CD4-positive, alpha-beta T cell (primary cell): ENCODE measurements at places on chromosomes 2 and 18. TPM values are rescaled to one million over a fixed set of nuclear protein-coding genes. Genes with fewer than 3 reads are reported as not detected.

The MRPS9 gene
- total RNA-seq, result 9.2 TPM

The ABCG5 gene
- total RNA-seq, result not detected

The SMPD4 gene
- 81.2 TPM for total RNA-seq

DNA sequence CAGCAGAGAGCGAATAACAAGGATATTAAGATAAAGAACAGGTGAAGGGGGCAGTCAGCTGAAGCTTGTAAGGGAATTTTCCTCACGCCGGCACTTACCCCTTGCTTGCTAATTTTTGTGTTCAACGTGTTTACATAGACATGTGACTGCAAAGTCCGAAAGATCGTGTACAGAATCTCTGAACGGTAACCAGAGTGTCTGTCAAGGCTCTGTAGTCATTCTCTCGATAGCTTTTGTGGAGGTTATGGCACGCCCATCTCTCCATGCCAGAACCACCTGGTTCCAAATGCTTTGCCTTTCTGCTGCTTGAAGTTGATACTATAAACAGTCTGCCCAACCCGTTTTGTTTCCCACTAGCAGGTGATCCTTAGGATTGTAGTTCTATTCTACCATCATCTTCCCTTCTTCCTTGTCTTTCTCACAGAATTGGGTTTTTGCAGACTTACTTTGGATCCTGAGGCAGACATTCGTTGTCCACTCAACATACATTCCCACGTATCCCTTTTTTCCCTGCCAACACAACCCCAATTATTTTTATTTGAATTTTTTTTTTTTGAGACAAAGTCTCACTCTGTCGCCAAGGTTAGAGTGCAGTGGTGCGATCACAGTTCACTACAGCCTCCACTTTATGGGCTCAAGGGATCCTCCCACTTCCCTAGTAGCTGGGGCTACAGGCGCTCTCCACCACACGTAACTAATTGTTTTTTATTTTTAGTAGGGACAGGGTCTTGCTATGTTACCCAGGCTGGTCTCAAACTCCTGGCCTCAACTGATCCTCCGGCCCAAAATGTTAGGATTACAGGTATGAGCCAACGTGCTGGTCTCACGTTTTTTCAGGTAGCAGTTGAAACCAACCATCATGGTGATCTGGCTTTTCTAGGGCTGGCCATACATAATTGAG, 1.3 kb upstream of the USP34 start:
- peaks cover 6% of the 10 kb centered on the region for H3K36me3 ChIP-seq
- H3K27me3 ChIP-seq, result no peaks in the 10 kb centered on the region
- DNase-seq, result peak; percentile 13
- H3K27ac ChIP-seq, result peak overlapping the region; percentile 95

The LYG1 gene
- total RNA-seq, result 0.71 TPM

- H3K36me3 ChIP-seq, result no peaks in the 10 kb centered on the region
- DNase-seq, result no peak
- no peaks in the 10 kb centered on the region for H3K4me1 ChIP-seq
- H3K27ac ChIP-seq, result no peak overlapping the region
- no peak overlapping the region for H3K4me3 ChIP-seq
Observed at GRCh38 chr2:146669735-146670134, 1175.1 kb upstream of the ACVR2A start.

DNA sequence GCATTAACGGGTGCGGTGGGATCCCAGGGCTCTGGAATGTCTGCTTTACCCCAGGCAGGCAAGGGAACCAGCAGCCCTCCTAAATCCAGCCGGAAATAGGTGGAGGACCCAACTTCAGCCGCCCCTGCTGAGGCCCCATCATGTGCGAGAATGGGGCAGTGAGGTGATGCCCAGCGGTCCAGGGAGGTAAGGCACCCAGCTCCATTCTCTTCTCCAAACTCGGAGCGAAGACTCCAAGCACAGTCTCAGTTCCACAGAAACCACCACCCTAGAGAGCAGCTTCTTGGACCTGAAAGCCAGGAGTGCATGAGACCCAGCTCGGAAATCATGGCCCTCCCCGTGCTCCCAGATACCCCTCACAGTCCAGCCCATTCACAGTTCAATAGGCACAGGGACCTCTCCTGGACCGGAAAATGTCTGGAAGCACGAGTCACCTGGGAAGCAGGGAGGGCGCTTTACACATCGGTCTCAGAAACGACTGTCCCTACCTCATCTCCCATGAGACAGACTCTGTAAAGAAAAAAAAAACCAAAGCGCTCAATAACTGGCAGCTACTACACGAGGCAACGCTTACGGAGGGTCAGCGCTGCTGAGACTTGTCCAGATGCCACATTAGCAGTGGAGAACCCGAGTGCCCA, 2.0 kb downstream of the SDC1 start:
- H3K36me3 ChIP-seq, result no peaks in the 10 kb centered on the region
- DNase-seq, result no peak
- H3K4me3 ChIP-seq, result no peak overlapping the region
- H3K27me3 ChIP-seq, result peaks cover 51% of the 10 kb centered on the region

GRCh38 chr2:200330351-200331060, 24.0 kb downstream of the SPATS2L start:
- no peaks in the 10 kb centered on the region for H3K36me3 ChIP-seq
- H3K4me3 ChIP-seq, result no peak overlapping the region
- H3K4me1 ChIP-seq, result no peaks in the 10 kb centered on the region
- no peak overlapping the region for H3K27ac ChIP-seq
- DNase-seq, result no peak
- H3K27me3 ChIP-seq, result no peaks in the 10 kb centered on the region

The GLI2 gene
- not detected for total RNA-seq

- H3K27ac ChIP-seq, result no peak within 1 kb of the TSS
- peaks cover 82% of the 10 kb centered on the region for H3K4me1 ChIP-seq
- H3K36me3 ChIP-seq, result no peaks in the 10 kb centered on the region
- H3K27me3 ChIP-seq, result peaks cover 95% of the 10 kb centered on the region
Observed at GRCh38 chr2:172102391-172103359, at the start of gene DLX2. DLX2 (minus strand) TSS chr2:172102900; CDS start chr2:172102538, 362 bp downstream.

- DNase-seq, result no peak
- no peaks in the 10 kb centered on the region for H3K36me3 ChIP-seq
- no peaks in the 10 kb centered on the region for H3K4me1 ChIP-seq
- no peak overlapping the region for H3K27ac ChIP-seq
Observed at GRCh38 chr2:27809761-27810241, 38.3 kb downstream of the MRPL33 start.

DNA sequence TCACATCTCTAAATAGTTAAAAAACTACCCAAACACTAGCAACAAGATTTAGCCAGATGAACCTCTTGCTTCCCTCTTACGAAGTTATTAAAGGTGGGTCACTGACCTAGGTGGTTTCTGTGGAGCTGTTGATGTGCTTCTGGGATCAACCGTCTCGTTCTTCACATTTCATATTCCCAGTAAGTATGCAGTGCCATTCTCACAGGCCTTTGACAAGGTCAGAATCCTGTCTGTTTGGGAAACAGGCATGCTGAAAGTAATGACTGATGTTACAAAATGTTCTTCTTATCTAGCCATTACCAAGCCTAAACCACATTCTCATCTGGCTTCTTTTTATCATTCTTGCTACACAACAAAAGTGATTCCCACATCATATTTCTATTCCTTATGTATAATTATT, 70.3 kb downstream of the WDR7 start:
- no peak overlapping the region for H3K27ac ChIP-seq
- DNase-seq, result no peak
- no peak overlapping the region for H3K4me3 ChIP-seq
- no peaks in the 10 kb centered on the region for H3K4me1 ChIP-seq
- H3K36me3 ChIP-seq, result peaks cover 17% of the 10 kb centered on the region
- H3K27me3 ChIP-seq, result no peaks in the 10 kb centered on the region

DNA sequence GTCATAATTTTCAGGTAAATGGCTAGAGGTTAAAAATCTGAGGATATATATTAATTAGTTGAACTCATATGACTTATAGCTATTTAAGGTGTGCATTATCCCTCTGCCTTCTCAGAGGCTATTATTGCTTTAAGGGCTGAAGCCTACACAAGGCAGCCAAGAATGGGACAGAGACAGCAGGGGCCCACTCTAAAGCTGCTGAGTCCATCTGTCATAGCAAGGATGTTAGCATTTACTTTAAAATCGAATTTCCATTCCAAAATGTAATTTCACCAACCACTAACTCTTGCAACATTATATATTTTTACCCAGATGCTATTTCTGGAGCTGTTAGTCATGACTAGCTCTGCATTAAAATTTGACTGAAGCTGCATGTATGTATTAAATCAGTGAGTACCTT, 236.3 kb upstream of the FSIP2 start:
- no peak for DNase-seq
- no peaks in the 10 kb centered on the region for H3K36me3 ChIP-seq
- no peaks in the 10 kb centered on the region for H3K27me3 ChIP-seq
- H3K27ac ChIP-seq, result no peak overlapping the region
- no peaks in the 10 kb centered on the region for H3K4me1 ChIP-seq

The DSG1 gene
- not detected for total RNA-seq

The PROM2 gene
- total RNA-seq, result 0.60 TPM

The GPBAR1 gene
- 1.6 TPM for total RNA-seq

- H3K4me1 ChIP-seq, result no peaks in the 10 kb centered on the region
- no peak overlapping the region for H3K4me3 ChIP-seq
- H3K36me3 ChIP-seq, result no peaks in the 10 kb centered on the region
- no peaks in the 10 kb centered on the region for H3K27me3 ChIP-seq
Observed at GRCh38 chr18:61854578-61855448, 38.0 kb downstream of the RNF152 start.

DNA sequence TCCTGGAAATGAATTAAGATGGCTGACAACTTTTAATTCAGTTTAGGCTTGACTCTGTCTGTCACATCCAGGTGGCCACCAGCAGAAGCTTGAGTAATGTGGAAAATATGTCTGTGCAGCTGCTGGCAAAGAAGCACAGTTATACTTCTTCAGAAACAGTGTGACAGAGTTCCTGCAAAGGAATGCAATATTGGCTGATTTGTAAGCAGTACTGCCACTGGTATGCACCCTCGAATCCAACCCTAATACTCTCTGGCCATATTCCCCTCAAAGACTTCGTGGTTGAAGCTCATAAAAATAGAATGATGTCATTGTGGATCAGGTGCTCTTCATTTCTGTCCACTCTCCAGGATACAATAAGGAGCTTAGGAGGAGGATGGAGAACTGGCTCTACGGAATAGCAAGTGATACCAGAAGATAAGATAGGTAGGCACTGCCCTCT, 86.2 kb downstream of the METTL8 start:
- no peak for DNase-seq
- no peaks in the 10 kb centered on the region for H3K27me3 ChIP-seq
- H3K4me3 ChIP-seq, result no peak overlapping the region
- H3K36me3 ChIP-seq, result no peaks in the 10 kb centered on the region
- H3K4me1 ChIP-seq, result peaks cover 3% of the 10 kb centered on the region

DNA sequence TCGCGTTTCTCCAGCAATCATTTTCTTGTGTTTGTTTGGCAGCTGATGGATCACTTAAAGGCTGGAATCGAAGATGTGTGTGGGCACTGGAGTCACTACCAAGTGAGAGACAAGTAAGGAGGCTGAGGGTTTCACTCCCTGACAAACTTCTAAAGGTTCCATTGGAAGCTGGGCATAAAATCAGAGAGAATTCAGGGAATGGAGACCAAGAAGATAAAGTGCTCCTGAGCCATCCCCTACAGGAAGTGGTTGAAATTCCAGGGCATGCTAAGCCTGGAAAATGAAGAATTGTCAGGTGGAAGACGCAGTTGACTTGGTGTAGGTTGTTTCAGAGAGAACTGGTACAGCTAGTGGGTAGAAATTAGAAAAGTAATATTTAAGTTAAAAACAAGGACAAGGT, 39.1 kb downstream of the SLC9A4 start:
- H3K36me3 ChIP-seq, result no peaks in the 10 kb centered on the region
- DNase-seq, result no peak
- no peak overlapping the region for H3K4me3 ChIP-seq
- H3K4me1 ChIP-seq, result no peaks in the 10 kb centered on the region
- no peak overlapping the region for H3K27ac ChIP-seq

The SLC35F6 gene
- total RNA-seq, result 34.2 TPM

The UGT1A4 gene
- total RNA-seq, result not detected

DNA sequence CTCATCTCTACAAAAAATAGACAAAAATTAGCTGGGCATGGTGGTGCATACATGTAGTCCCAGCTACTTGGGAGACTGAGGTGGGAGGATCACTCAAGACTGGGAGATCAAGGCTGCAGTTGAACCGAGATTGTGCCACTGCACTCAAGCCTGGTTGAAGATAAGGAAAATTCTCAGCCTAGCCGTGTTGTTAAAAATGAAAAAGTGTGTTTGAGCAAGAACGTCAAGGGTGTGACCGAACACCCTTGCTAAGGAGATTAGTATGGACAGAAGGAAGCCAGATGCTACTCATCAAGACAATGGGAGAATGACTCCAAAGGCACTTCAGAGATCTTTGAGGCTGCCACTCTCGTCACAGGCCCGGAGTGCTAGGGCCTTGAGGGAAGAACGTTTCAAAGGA, 70.0 kb upstream of the NDUFV2 start:
- no peak overlapping the region for H3K27ac ChIP-seq
- H3K36me3 ChIP-seq, result no peaks in the 10 kb centered on the region
- no peak for DNase-seq
- no peaks in the 10 kb centered on the region for H3K27me3 ChIP-seq

- H3K36me3 ChIP-seq, result no peaks in the 10 kb centered on the region
- no peak for DNase-seq
- H3K27me3 ChIP-seq, result no peaks in the 10 kb centered on the region
Observed at GRCh38 chr2:7969756-7970515, 711.9 kb upstream of the ID2 start.

The GAD1 gene
- total RNA-seq, result not detected

DNA sequence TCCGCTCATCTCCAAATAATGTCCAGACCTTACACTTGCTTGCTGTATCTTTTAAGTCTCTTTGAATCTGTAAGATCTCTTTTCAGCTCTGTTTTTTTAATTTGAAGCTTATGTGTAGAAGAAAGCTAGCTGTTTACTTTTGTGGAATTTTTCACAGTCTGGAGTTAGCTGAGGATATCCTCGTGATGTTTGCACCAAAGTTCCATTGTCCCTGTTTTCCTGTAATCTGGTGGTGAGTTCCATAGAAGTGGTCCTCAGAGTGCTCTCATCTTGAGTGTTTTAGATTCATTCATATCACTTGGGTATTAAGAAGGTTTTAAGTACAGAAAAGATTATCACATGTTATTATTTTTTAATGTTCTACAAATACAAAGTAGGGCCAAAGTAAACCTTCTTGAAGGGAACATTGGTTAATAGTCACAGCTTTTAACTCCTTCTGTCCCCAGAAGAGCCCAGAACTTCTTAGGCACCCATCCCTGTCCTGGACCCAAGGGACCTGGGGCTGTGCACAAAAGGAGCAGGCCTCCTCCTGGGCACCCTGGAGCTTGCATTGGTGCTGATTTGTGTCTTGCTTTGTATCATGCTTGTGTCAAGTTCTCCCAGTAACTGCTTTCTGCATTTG, 15.0 kb downstream of the MLPH start:
- H3K4me1 ChIP-seq, result no peaks in the 10 kb centered on the region
- no peaks in the 10 kb centered on the region for H3K36me3 ChIP-seq
- H3K27ac ChIP-seq, result no peak overlapping the region

DNA sequence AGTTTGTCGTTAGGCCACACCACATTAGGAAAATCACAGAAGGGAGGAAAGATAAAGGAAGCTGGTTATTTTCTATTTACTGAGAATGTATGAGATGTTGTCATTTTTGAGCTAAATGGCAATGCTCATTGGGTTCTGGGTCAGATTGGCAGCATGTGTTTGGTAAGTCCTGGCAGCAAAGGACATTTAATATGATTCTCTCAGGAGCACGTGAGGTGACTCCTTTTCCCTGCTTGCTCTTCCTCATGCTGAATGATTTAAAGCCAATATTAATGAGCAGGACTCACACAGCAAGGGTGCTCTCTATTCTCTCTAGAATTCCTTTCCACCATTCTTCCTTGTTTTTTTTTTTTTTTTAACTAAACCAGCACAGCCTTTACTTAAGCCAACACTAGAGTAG, 298.2 kb downstream of the XIRP2 start:
- no peak overlapping the region for H3K27ac ChIP-seq
- no peaks in the 10 kb centered on the region for H3K36me3 ChIP-seq
- no peaks in the 10 kb centered on the region for H3K27me3 ChIP-seq
- H3K4me1 ChIP-seq, result no peaks in the 10 kb centered on the region
- H3K4me3 ChIP-seq, result no peak overlapping the region

The PLGLB2 gene
- 1.6 TPM for total RNA-seq
